ENCODE measurements at places on chromosomes 7 and 10.

GRCh38 chr7:96548664-96549063 is 161.0 kb downstream of the SEM1 start:
- no peak for DNase-seq

DNA sequence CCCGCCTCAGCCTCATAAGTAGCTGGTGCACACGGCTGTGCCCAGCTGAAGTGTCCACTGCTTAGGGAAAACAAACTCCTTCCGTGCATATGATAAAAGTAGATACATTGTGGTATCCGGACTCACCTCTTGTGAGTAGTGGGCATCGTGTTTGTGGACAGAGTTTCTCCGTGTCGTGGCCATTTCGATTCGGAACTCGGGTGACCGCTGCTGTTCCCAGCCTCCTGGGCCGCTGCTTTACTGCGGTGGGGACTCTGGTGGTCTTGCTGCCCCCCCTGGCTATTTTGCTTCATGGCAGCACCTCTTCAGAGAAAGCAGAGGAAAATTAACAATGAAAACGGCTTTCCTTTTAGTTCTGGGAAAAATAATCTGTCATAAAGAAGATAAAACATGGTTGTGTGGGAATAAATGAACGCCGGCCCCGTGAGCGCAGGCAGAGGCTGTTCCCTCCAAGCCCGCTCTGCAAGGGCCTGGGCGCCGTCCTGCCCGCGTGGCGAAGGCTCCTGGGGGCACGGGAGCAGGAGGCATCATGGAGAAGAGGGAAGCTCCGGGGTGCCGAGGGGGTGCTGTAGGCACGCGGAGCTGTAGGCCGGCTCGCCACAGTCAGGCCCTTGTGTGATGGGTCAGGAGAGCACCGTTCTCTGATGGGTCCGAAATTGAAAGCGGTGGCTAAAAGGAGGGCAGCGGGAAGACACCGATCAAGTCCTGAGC is 107.4 kb downstream of the ACTR3B start:
- no peak for DNase-seq

GRCh38 chr10:13868528-13869294 is 281.9 kb downstream of the PRPF18 start:
- DNase-seq, result no peak

DNA sequence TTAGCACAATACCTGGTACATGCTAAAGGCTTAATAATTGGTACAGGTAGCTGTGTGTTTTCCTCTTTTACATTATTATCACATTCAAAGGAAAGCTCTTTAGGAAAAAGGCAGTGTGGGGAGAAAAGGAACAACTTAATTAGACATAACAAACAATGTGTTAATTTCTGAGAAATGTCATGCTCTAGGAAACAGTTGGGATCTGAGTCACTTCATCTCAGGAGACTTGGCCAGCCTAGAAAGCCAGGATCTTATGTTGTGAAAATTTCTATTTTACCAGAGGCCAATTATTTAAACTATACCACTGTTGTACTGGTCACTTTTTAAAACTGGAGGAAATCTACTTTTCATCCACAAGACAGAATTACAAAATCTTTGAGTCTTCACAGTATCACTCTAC is 39.6 kb downstream of the ARMH3 start:
- DNase-seq, result no peak

GRCh38 chr10:30383356-30383755 is 34.3 kb upstream of the MTPAP start:
- no peak for DNase-seq

- no peak for DNase-seq
Measured at GRCh38 chr10:104342941-104343411, 4.7 kb upstream of the ITPRIP start.

DNA sequence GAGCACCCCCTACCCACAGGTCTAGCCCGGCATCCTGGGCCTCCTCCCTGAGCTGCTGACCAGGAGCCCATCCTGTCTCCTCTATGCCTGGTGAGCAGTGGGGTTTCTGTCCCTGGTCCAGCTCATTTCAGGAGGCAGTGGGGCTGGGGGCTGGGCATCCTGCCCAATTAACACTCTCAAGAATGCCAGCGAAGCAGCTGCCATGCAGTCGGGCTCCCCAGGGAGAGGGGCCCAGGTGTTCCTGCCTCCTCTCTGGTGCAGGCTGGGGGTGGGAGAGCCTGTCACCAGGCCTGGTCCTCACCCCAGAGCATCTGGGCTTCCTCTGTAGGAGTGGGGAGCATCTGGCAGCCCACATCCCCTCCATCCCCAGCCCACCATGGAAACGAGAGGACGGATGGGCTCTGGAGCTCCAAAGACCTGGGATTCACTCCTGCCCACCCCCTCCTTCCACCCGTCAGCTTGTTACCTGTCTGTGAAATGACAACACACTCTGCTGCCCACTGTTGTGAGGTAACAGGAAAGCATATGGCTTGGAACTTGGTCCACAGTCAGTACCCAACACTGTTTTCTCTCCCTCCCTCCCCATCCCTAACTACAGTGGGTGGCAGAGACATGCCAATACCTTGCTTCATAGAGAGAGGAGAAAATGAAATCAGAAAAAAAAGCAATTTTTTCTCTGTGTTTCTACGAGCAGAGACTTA is 69.1 kb downstream of the SLIT1 start:
- DNase-seq, result no peak
